ENCODE measurements at places on chromosomes 7 and 10.

DNA sequence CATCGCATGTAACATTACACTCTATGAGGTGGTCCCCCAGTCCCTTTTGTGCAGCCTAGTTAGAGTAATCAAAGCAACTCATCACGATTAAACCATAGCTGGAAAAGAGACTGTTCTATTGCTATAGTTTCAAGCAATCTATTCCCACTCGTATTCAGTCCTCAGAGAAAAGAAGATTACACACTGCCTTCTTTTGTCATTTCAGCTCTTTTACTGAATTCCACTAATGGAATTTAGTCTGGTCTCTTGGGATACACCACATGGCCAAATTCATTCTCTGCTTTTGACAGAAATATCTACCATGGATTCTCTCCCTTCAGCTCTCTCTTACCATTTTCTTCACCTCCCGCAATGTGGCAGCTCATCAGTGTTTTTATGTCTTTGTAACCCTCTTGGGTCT lies 108.9 kb upstream of the HDAC9 start:
- DNase-seq = no peak

GRCh38 chr7:106964466-106964865 lies 80.0 kb upstream of the PRKAR2B start:
- no peak for DNase-seq

DNA sequence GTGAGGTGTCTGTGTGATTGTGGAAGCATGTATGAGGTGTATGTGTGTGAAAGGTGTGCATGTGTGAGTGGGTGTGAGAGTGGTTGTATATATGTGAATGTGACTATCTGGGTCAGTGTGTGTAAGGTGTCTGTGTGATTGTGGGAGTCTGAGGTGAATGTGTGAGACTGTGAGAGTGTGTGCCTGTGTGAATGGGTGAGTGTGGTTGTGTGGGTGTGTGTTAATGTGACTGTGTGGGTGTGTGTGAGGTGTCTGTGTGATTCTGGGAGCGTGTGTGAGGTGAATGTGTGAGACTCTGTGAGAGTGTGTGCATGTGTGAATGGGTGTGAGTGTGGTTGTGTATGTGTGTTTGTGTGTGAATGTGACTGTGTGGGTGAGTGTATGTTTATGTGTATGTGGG lies 385.1 kb downstream of the TCERG1L start:
- no peak for DNase-seq

DNA sequence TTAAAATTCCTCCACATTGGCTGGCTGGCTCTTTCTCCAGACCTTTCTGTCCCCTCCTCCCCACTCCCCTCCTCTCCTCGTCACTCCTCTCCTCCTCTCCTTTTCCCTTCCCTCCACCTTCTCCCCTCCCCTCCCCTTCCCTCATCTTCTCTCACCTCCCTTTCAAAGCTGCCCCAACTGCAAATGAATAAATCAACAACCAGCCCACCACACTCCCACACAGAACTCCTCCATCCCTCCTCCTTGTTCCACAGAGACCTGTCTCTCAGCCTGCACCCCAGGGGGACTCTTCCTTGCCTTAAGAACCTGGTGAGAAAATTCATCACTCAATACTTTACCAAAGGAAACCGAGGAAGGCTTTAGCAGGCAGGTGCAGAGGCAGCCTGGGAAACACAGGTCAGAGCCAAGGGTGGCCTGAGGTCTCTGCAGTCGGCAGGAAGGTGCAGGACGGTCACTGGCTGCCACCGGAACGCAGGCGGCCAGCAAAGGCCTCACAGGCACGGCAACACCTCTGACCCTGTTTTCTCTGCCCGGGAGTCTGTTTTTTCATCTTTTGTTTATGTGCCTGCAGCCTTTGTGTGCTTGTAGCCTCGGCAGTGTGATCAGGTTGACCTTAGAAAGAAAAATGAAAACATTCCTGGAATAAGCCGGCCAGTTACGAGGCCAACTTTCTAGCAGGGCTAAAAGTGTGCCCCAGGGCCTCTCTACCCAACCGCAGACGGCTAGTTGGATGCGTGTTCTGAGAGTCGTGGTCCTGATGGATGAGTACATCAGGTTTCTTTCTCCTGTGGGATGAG lies 207.6 kb upstream of the KLF6 start:
- no peak for DNase-seq

DNA sequence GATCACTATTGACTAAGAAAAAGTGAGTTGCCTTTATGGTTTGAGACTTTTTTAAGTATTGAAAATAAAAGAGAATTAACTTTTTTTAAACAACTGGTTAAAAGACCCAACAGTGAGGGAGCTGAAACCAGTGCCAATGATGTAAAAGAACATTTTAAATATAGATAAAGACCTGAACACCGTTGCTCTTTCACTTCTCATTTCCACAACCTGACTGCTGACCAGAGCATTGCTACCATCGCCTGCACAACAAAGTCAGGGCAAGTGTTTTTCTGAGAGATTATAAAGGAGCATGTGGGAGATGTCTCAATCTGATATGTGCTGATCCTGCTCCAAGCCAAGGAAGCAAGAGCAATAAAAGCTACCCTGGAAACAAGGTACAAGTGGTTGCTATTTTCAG lies 34.7 kb downstream of the IMMP2L start:
- DNase-seq = no peak

DNA sequence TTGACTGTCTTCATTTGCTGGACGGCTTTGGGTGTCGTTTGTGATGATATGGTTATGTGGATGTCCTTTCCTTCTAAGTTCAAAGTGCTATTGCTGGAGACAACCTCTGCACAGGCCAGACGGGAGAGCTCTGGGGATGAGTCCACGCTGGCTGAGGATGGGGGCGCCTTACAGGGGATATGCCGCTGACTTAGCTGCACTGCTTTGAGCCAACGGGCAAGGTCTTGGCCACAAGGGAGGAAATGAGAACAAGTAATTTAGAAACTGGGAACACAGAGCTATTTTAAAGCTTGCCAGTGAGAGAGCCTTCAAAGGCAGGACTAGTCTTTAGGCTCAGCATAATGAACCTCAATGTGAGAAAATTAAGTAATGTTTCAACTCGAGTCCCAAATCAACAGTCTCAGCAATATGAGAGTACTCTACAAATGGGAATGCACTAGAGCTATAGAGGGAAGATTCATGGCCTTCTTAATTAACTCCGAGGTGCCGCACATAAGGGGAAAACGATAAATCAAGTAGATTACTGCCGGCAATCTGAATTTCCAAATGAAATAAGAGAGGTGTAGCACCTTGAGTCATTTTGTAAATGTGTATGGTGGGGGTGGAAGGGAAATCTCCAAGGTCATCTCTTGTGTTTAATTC lies 209.3 kb downstream of the JAZF1 start:
- DNase-seq = no peak

All from Jurkat, Clone E6-1 (cell line).